ENCODE measurements at places on chromosomes 13 and 19.

DNA sequence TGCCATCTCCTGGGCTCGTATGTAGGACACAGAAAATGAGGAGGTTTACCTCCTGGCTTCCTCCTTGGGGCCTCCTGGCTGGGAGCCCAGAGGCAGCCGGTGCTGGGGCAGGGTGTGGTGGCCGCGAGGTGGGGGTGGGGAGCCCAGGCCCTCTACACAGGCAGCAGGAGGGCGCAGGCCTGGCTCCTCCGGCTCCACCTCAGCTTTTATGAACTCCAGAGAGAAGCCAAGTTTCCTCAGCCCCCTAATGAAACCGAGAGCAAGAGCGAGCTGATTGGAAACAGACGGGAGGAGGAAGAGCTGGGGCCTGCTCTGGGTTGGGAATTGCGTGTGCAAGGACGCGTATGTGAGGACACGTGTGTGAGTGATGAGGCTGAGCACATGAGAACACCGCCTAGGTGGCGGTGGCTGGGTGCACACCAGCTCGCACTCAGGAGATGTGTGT lies 23.1 kb downstream of the LYL1 start:
- peak; percentile 35 for DNase-seq

DNA sequence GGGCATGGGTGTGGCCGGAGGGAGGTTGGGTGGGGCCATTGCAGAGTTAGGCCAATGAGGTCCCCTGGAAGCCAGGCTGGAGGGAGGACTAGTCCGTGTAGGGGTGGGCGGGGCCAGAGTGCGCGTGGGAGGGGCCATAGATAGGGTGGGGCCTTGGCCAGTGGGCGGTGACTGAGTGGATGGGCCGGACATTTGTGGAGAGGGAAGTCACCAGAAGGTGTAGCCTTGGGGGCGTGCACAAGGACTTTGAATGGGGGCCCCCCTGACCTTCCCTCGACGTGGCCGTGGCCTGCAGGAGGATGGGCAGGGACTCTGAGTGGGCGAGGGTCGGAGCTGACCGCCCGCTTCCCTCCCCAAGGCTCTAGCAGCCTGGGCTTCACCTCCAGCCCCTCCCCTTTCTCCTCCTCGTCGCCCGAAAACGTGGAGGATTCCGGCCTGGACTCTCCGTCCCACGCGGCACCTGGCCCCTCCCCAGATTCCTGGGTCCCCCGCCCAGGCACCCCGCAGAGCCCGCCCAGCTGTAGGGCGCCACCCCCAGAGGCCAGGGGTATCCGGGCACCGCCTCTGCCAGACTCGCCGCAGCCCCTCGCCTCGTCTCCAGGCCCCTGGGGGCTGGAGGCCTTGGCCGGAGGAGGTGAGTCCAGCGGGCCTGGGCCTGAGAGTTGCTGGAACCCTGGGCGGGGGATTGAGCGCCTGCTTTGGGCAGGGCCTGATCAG lies 16.5 kb upstream of the B3GNT3 start:
- DNase-seq, result no peak

DNA sequence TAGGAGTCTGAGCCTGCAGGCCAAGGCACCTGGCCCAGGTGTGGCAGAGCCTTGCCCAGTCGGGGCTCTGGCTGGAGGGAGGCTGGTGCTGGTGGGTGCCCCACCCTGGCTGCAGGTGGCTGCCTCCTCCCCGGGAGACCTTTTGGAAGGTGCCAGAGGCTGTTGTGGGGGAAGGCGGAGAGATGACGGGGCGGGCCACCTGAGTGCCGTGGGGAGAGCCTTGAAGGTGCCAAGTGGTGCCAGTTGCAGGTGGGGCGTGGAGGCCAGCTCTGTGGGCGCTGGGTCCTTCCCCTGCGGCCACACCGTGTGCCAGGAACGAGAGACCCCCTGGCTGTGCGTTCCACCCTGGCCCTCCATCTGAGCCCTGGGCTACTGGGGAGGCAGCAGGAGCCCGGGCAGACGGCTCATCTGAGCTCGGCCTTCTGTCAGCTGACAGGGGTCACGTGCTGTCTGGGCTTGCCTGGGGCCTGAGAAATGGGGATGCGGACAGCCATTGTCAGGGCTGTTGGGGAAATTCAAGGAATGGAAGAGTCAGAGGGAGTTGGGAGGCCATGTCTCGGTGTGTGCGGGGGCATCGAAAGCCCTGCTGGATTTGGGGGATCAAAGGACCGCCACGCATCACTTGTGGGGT lies 20.9 kb downstream of the CEBPA start:
- no peak for DNase-seq

DNA sequence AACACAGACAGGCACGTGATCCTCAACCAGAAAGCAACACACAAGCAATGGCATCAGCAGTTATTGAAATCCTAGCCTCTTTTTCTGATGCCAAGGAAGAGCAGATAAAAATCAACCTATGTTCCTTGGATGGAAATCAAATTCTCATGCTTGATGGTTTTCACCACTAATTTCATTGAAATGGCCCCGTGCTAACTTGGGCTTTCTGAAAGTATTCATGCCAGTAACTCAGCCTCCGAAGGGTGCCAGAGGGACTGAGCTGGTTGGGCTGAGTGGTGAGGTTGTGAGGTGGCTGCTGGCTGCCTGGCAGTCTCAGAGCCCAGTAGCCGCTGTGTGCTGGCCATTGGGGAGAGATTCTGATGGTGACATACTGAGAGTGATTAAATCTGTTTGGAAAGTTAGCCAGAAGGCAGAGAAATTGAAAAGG lies 309.3 kb downstream of the DCT start:
- no peak for DNase-seq

- no peak for DNase-seq
Measured at GRCh38 chr19:17560205-17560595, 4.8 kb downstream of the COLGALT1 start.

DNA sequence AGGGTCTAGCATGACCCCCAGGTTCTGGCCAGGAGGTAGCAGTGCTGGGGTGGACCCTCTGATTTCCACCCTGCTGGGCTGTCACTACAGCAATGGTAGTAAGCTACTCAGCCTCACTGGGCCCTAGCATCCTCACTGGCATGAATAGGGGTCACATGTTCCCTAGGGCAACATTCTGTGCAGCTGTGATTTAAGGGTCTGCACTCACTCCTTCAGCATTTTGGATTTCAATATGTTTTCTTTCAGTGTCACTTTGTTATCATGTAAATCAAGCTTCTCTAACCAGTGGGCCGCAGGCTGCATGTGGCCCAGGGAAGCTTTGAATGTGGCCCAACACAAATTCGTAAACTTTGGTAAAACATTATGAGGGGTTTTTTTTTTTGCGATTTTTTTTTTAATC lies 57.8 kb downstream of the SPATA13 start:
- no peak for DNase-seq

DNA sequence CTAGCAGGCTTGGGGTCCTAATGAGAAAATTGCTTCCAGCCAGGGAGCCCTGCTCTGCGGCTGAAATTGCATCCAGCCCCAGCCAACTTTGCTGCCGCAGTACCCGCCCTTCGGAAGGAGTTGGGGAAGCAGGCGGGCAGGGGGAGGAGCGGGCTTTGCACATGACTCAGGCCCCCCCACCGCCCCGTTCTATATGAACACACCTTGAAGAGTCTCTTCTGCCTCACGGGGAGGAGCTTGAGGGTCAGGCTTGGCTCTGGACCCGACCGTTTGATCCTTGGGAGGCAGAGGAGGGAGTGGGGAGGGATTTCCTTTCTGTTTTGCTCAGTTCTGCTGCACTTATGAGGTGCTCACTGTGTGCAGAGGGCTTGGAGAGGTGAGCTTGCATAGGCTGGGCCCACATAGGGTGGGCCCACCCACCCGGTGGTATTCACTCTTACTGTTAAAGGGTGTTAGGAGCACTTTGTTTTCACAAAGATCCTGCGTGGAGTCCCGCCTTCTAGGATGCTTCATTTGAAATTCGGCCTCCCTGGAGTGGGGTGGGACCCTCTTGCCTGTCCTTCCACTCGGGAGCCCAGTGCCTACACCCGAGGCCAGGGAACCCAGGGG lies 46.5 kb downstream of the LYL1 start:
- no peak for DNase-seq

- DNase-seq, result no peak
Measured at GRCh38 chr13:73656863-73657262, 477.3 kb downstream of the KLF12 start.

GRCh38 chr19:46975011-46975924 lies 44.4 kb upstream of the NPAS1 start:
- no peak for DNase-seq

DNA sequence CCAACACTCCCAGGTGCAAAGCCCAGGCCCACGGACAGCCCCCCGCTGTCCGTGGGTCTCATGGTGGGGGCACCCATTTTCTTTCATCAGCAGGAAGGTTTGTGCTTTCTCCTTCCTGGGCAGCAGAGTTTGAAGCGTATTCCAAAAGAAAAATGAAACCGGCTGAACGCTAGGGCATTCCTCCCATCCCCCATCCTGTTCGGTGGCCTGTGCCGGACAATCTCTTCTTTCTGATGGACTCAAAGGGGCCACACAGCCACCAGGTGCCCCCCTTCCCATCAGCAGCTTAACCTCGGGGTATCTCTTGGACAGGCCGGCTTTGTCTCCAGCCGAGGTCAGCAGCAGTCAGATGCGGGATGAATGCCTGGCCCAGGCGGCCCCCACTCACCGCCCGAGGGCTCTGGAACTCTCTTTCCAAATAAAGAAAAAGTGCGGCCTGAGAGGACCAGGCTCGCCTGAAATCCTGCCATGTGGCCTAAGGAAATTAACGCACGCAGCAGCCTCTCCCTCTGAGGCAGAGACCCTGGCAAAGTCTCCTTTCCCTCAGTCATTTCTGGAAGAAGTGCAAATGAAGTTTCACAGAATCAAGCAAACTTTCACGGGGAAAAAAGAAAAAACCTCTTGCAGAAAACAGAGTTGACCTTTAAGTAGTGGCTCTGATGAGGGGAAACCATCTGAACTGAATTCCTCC lies 67.8 kb downstream of the RASA3 start:
- no peak for DNase-seq

GRCh38 chr13:61810065-61810464 lies 394.4 kb upstream of the PCDH20 start:
- DNase-seq, result no peak
